ENCODE measurements at places on chromosomes 5 and 9.

- peaks cover 3% of the 10 kb centered on the region for H3K4me1 ChIP-seq
- H3K36me3 ChIP-seq, result no peaks in the 10 kb centered on the region
- no peak for DNase-seq
- no peak overlapping the region for H3K27ac ChIP-seq
Observed at GRCh38 chr9:21970800-21971640, 23.2 kb downstream of the CDKN2A start.

GRCh38 chr5:139788294-139788910 is 7.2 kb upstream of the PSD2 start:
- H3K4me3 ChIP-seq, result peak overlapping the region; percentile 41
- H3K4me1 ChIP-seq, result no peaks in the 10 kb centered on the region
- H3K36me3 ChIP-seq, result no peaks in the 10 kb centered on the region
- H3K27ac ChIP-seq, result no peak overlapping the region
- no peak for DNase-seq
- peaks cover 84% of the 10 kb centered on the region for H3K27me3 ChIP-seq

DNA sequence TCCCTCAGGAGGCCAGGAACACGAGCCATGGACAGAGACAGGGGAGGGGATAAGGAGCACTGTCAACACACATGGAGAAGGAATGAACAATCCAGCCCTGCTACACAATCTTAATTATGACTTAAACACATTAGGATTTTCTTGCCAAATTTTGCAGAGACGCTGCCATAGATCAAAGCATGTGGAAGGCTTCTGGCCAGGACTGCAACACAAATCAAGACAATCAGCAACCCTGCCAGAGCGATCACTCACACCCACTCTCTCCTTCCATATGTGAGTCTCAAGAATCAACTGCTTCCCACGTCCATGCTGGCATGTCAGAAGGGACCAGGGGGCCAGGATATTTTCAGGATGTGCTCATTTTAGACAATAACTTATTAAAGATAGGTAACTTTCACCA is 85.6 kb downstream of the ROR2 start:
- no peaks in the 10 kb centered on the region for H3K4me1 ChIP-seq
- no peaks in the 10 kb centered on the region for H3K27me3 ChIP-seq
- DNase-seq, result no peak
- H3K4me3 ChIP-seq, result no peak overlapping the region
- no peaks in the 10 kb centered on the region for H3K36me3 ChIP-seq

- H3K36me3 ChIP-seq, result no peaks in the 10 kb centered on the region
Observed at GRCh38 chr5:32304622-32305021, 8.1 kb downstream of the MTMR12 start.

DNA sequence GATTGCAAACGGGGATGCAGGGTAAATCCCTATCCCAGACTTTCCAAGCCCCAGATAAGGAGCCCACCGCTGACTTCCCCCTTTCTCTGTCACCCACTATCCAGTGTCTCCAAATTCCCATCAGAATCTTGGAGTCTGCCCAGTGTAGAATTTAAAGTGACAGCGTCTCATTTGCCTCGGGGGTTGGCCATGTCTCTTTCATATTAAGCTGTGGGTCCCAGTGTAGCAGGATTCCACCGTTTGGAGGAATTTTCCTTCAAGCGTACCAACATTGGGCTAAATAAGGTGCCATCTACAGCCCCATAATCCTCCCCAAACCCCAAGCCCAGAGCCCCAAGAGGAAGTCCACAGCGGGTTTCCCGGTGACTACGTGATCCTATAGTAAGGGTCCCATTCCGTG is 1.1 kb downstream of the BRINP1 start:
- H3K27ac ChIP-seq, result no peak overlapping the region
- no peak overlapping the region for H3K4me3 ChIP-seq
- no peaks in the 10 kb centered on the region for H3K36me3 ChIP-seq
- H3K27me3 ChIP-seq, result peaks cover 28% of the 10 kb centered on the region

- no peak for DNase-seq
- H3K27me3 ChIP-seq, result no peaks in the 10 kb centered on the region
- H3K27ac ChIP-seq, result no peak overlapping the region
- no peaks in the 10 kb centered on the region for H3K4me1 ChIP-seq
Observed at GRCh38 chr9:92058723-92059444, 56.3 kb downstream of the SPTLC1 start.

DNA sequence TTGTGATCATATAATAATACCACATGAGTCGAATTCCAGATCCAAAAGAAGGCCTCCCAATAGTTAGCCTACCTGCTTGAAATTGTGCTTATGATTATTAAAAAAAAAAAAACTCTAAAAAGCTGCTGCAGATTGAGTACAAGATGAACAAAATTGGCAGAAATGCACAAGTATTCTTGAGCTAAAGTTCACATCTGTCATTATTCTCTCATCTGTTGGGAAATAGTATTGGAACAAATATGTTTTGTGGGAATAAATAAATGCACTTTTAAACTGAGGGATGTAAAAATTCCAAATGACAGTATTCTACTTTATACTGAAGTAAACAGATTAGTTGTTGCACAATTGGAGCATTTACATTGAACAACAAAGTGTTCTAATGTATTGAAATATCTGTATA is 15.7 kb downstream of the DAB2 start:
- H3K4me3 ChIP-seq, result no peak overlapping the region
- H3K27me3 ChIP-seq, result no peaks in the 10 kb centered on the region
- no peaks in the 10 kb centered on the region for H3K36me3 ChIP-seq
- no peak overlapping the region for H3K27ac ChIP-seq

GRCh38 chr9:87713278-87713987 is 12.5 kb upstream of the CTSL start:
- H3K27me3 ChIP-seq, result peaks cover 2% of the 10 kb centered on the region
- DNase-seq, result no peak
- H3K4me1 ChIP-seq, result peaks cover 19% of the 10 kb centered on the region
- H3K27ac ChIP-seq, result no peak overlapping the region
- H3K4me3 ChIP-seq, result no peak overlapping the region

DNA sequence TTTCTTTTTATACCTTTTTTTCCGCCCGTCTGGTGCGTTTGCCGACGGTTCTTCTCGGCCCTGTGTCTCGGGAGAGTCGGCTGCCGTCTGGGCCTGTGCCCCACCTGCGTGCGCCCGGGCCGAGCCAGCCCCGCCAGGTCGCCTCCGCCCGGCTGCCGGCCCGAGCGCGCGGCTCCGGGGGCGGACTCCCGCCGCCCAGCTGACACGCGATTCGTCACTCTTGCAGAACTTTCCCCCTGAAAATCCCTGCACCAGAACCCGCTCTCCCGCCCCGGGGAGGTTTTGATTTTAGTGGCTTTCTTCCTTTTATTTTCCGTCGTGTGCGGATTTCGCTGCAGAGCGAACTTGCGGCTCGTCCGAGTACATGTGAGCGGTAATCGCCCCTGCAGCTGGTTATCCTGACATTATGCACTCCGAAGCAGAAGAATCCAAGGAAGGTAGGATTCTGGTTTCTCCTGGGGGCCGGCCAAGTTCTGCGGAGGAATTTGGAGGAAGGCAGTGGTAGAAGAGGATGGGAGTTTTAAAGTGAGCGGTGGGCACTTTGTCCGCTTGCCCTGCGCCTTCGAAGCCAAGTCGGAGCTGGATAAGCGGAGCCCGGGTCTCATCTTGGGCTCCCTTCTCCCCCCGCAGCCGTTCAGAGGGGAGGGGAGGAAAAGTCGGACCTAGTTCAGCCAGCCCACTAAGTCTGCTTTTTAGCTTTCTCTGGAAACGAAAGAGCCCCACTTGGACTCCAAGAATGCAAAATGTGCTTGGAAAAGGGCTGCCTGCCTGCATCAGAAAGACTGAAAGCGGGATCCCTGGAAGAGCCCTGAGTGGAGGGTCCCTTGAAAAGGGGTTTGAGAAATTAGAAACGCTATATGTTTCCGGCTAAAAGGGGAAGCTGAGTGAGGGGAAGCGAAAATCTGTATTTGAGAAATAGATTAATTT is at the start of gene TNFAIP8:
Gene TNFAIP8, plus strand, starts transcription at position 335 of the 927 bp plus-strand sequence. Its CDS starts 72 bp downstream, at position 407.
- H3K27ac ChIP-seq, result peak within 1 kb of the TSS; percentile 74
- H3K27me3 ChIP-seq, result no peaks in the 10 kb centered on the region
- H3K4me1 ChIP-seq, result peaks cover 43% of the 10 kb centered on the region
- no peak for DNase-seq
- H3K36me3 ChIP-seq, result peaks cover 5% of the 10 kb centered on the region

DNA sequence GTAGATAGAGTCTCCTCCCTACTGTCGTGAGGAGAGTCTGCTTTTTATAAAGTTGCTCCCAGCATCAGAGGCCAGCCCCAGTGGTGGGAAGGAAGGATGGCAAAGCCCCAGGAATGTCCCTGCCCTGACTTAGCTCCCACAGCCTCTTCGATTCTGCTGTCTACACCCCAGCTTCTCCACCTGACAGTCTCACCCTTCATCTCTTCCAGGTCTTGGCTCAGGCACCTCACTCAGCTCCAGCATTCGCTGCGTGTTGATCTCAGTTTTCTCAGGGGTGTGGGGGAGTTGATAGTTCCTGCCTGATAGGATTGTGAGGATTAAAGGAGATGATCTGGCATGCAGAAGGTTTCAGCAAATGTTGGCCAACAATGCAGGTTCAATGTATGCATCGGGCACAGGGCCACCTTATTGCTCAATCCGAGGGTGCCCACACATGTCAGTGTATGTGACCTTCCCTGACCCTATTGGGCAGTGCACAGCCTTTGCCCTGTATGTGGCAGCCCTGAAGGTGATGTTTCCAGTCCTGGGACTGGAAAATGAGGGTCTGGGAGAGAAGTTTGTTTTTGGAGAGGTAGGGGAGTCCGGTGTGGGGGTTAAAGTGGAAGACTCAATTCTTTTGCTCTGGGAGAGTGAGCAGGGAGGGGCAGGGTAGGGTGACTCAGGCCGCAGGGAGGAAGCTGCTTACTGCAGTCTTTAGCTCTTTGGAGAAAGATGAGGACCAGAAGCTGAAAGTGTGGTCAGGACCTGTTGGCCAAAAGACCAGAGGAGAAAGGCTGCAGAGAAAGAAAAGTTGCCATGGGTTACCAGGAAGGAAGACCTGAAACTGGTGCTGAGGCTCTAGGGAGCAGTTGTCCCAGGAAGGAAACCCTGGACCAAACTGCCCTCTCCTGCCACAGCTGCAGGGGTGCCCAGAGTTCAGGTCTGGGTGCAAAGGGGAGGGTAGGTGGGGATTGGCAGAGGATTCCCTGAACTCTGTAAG is 153.2 kb downstream of the MACROH2A1 start:
- H3K4me1 ChIP-seq, result no peaks in the 10 kb centered on the region
- no peak overlapping the region for H3K27ac ChIP-seq
- H3K27me3 ChIP-seq, result no peaks in the 10 kb centered on the region
- DNase-seq, result no peak
- H3K36me3 ChIP-seq, result no peaks in the 10 kb centered on the region
- no peak overlapping the region for H3K4me3 ChIP-seq

- no peak for DNase-seq
- no peaks in the 10 kb centered on the region for H3K27me3 ChIP-seq
- H3K4me1 ChIP-seq, result no peaks in the 10 kb centered on the region
- H3K27ac ChIP-seq, result no peak overlapping the region
- no peaks in the 10 kb centered on the region for H3K36me3 ChIP-seq
Observed at GRCh38 chr9:105295201-105295550, 50.7 kb downstream of the SLC44A1 start.

- H3K4me1 ChIP-seq, result peaks cover 21% of the 10 kb centered on the region
- peaks cover 59% of the 10 kb centered on the region for H3K36me3 ChIP-seq
- H3K27ac ChIP-seq, result no peak overlapping the region
- DNase-seq, result no peak
- H3K4me3 ChIP-seq, result no peak overlapping the region
Observed at GRCh38 chr5:150406723-150407095, 6.0 kb downstream of the CD74 start.

DNA sequence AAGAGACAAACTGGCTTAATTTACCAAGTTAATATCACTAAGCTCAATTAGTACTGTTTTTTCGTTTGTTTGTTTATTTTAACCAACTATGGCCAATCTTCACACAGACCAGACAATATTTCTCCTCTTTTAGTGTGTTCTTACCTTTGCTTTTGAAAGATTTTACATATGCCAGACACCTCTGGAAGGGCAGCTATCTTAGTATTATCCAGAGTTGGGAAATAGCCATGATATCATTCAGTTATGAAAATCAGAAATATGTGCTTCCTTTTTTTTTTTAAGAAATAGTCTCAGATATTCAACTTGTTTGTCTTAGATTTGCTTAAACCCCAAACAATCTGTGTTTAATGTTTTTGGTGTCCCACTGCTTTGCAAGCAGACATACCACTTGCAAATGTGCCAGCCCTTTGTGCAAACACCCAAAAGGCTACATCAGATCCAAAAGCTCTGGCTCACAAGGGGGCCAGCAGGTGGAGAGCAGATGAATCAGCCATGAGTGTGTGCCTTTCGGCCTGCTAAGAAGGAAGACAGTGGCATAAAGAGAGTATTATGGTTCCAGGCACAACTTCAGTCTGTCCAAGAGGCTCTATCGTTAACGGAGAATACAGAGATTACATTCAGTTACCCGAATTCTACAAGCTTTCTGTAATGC is 147.6 kb downstream of the EFNA5 start:
- H3K27me3 ChIP-seq, result no peaks in the 10 kb centered on the region
- no peaks in the 10 kb centered on the region for H3K36me3 ChIP-seq
- H3K4me1 ChIP-seq, result peaks cover 3% of the 10 kb centered on the region
- DNase-seq, result no peak
- H3K4me3 ChIP-seq, result no peak overlapping the region

- no peak overlapping the region for H3K27ac ChIP-seq
- H3K4me3 ChIP-seq, result no peak overlapping the region
- H3K4me1 ChIP-seq, result peaks cover 13% of the 10 kb centered on the region
- H3K27me3 ChIP-seq, result no peaks in the 10 kb centered on the region
- no peak for DNase-seq
Observed at GRCh38 chr9:93304574-93305496, 120.9 kb downstream of the WNK2 start.

- H3K27ac ChIP-seq, result no peak overlapping the region
- H3K4me1 ChIP-seq, result no peaks in the 10 kb centered on the region
Observed at GRCh38 chr9:84072621-84073180, 92.1 kb downstream of the RMI1 start.

DNA sequence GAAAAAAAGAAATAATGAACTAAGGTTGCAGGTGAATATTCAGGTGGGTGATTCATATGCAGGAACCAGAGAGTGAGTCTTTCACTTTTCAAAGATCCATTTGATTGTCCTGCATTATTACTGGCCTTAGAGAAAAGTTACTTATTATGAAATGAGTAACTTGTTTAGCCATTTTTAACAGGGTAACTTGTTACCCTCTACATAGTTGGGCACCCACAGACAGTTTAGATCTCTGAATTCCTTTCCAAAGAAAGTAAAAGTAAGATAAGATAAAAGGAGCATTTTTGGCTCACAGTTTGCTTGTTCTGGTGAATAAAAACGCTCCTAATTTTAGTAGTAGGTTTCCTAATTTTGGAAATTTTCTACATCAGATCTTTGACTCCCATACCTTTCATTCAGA is 54.1 kb upstream of the DAB2 start:
- no peaks in the 10 kb centered on the region for H3K36me3 ChIP-seq
- no peaks in the 10 kb centered on the region for H3K27me3 ChIP-seq
- H3K4me3 ChIP-seq, result no peak overlapping the region
- no peaks in the 10 kb centered on the region for H3K4me1 ChIP-seq

Data from thymus (tissue), 14 donors.